ENCODE measurements at places on chromosomes 3 and 15.
A peak's percentile ranks its signal among the peaks of the same experiment; 100 is the strongest.

DNA sequence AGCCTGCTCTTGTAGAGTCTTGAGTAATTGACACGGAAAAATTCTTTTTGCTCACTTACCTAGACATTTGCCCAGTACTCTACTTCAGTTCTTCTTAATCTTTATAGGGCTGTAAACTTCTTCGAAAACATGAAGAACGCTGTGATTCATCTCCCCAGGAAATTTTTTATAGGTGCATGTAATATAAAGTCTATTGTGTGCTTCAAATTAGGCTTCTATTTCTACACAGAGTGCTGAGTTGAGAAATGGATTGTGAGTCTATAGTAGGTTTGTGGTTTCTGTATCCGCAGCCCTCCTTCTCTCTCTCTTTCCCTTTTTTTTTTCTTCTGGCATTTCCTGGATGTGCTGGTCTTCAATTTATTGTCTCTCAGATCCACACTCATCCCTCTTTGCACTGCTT is 183.3 kb upstream of the DCBLD2 start:
- no peak for DNase-seq

DNA sequence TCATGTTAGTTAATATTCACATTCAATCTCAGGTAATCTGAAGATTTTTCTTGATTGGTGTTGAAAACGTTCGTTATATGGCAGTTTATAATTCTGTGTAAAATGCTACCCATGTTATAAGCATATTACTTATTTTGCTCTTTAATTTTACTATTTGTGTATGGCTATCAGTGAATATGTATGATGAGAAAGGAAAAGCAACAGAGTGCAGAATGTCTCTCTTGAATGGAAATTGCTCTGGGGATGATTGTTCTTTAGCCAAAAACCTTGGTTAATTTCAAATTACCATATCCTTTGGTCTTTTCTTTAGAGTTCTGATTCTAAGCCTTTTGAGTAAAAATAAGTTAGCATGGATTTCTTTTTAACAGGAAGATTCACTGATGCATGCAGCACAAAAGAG is 2.5 kb downstream of the SERPINI1 start:
- no peak for DNase-seq

- DNase-seq = no peak
These were observed 84.0 kb upstream of the TLE3 start for GRCh38 chr15:70181626-70182255.

GRCh38 chr3:192106543-192106942 is 620.8 kb downstream of the FGF12 start:
- DNase-seq = no peak

GRCh38 chr3:123686251-123686650 is 101.4 kb upstream of the HACD2 start:
- DNase-seq = no peak

GRCh38 chr15:57537072-57537471 is 54.6 kb upstream of the MYZAP start:
- DNase-seq = peak; percentile 67

- DNase-seq = no peak
These were observed 98.4 kb downstream of the DHX30 start for GRCh38 chr3:47901280-47901833.

- DNase-seq = no peak
These were observed 107.6 kb downstream of the IMPG2 start for GRCh38 chr3:101212730-101213129.

GRCh38 chr3:141898908-141899307 is 22.5 kb downstream of the ATP1B3 start:
- DNase-seq = no peak

DNA sequence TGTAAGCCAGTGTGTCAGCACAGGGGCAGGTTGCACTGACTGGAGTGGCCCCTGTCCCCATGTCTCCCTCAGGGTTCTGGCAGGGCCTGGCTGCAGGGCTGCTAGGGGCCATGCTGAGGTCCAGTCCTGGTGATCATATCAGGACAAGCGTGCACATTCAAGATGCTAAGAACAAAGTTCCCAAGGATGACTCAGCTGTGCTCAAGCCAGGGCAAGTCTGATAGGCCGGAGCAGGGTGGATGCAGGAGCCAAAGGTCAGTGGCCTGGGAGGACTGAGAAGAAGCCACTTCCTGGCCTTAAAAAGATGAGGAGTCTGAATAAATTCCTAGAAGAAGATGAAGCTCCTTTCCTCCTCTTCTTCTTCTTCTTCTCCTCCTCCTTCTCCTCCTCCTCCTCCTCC is 353.2 kb downstream of the AGBL1 start:
- no peak for DNase-seq

DNA sequence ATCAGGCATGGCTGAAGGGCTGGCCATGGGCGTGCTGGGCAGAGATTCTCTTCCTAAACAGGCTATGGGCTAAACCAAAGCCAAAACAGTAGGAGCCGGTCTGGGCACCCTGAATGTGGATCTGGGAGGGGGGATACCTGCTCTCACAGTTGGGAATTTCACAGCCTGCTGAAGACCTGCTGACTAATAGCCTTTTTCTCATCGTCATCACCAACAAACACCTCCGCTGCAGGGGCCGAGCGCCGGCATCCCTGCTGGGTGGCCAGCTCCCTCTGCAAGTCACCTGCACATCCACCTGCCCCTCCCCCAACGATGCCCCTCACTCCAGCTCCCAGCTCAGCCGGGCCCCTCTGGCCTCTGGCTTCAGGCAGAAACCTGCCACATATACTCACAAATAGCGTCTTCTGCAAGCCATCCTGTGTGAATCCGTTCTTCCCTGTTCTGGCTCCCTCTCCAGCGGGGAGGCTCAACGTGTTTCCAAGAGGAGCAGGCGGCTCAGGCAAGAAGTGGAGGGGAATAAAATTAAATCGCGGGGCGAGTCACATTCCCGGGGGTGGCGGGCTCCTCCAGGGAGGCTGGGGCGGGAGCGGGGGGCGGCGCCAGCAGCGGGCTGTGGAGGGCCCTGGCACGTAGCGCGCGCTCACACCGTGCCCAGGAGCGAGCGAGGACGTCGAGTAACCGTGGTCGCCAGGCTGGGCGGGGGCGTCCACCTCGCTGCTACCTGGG is 466 bp downstream of the IQSEC1 start:
- no peak for DNase-seq

- no peak for DNase-seq
These were observed 49.6 kb downstream of the WDR72 start for GRCh38 chr15:53709821-53710220.

GRCh38 chr3:43296565-43296964 is 10.2 kb downstream of the SNRK start:
- no peak for DNase-seq

GRCh38 chr15:61889706-61890105 is 170.5 kb downstream of the VPS13C start:
- no peak for DNase-seq
